Liver (tissue), 10 donors: ENCODE measurements at places on chromosomes 6 and 20. TPM values are rescaled to one million over a fixed set of nuclear protein-coding genes. Genes with fewer than 3 reads are reported as not detected.

- H3K4me1 ChIP-seq: no peaks in the 10 kb centered on the region
Observed at GRCh38 chr6:155847711-155848110, 392.1 kb upstream of the NOX3 start.

- no peak overlapping the region for H3K4me3 ChIP-seq
- no peak overlapping the region for H3K27ac ChIP-seq
- no peak for DNase-seq
- no peaks in the 10 kb centered on the region for H3K36me3 ChIP-seq
- H3K27me3 ChIP-seq: no peaks in the 10 kb centered on the region
- no peaks in the 10 kb centered on the region for H3K4me1 ChIP-seq
Observed at GRCh38 chr6:22151892-22152291, 144.9 kb downstream of the PRL start.

EPB41L1 gene
- polyA plus RNA-seq: 11.9 TPM

DNA sequence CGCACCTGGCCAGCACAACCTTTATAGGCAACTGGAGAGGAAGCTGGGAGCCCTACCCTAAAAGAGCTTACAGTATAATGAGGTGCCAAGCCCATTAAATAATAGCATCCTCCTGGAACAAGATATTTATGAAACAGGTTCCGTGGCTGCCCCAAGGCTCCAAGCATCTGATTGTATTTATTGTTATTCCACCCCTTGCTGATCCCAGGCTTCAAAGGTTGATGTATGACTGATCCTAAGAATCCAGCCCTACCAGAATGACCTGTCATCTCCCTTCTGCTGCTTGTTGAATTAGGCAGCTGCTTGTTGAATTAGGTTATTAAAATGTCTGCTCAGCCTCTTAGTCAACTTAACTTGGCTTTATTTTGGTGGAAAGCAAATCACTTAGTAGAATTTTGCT is 35.2 kb upstream of the SASH1 start:
- H3K27ac ChIP-seq: no peak overlapping the region
- no peaks in the 10 kb centered on the region for H3K27me3 ChIP-seq
- H3K4me1 ChIP-seq: no peaks in the 10 kb centered on the region
- no peaks in the 10 kb centered on the region for H3K36me3 ChIP-seq
- DNase-seq: no peak

- no peak overlapping the region for H3K27ac ChIP-seq
- no peak overlapping the region for H3K4me3 ChIP-seq
- H3K36me3 ChIP-seq: no peaks in the 10 kb centered on the region
- H3K27me3 ChIP-seq: no peaks in the 10 kb centered on the region
- DNase-seq: no peak
Observed at GRCh38 chr6:122997541-122998150, 1.6 kb downstream of the CLVS2 start.

SYCP2 gene
- polyA plus RNA-seq: 0.35 TPM

- no peak overlapping the region for H3K4me3 ChIP-seq
- no peak for DNase-seq
Observed at GRCh38 chr6:137261361-137261760, 42.2 kb upstream of the IFNGR1 start.

GRCh38 chr6:14505401-14505800 is 387.8 kb downstream of the CD83 start:
- no peaks in the 10 kb centered on the region for H3K36me3 ChIP-seq
- no peak overlapping the region for H3K27ac ChIP-seq
- no peaks in the 10 kb centered on the region for H3K4me1 ChIP-seq
- H3K4me3 ChIP-seq: no peak overlapping the region
- DNase-seq: no peak

BPI gene
- polyA plus RNA-seq: not detected

DNA sequence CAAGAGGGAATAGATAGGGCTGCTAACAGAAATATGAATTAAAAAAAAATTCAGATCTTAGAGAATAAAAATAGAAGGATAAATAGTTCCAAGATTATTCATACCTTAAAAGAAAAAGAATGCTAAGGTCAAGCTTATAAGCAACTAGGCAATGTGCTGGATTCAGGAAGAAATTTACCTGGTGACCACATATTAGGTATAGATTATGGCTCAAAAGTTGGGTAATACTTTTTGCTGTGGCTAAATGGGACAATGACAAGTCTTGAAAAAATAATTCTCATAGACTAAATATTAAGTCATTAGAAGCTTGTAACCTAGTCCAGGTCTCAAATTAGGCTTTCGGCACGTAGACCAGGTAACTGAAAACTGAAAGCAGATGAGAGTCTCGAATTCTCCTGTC is 17.2 kb downstream of the MAP3K5 start:
- H3K27me3 ChIP-seq: no peaks in the 10 kb centered on the region
- H3K4me1 ChIP-seq: peaks cover 5% of the 10 kb centered on the region
- no peaks in the 10 kb centered on the region for H3K36me3 ChIP-seq
- no peak for DNase-seq
- no peak overlapping the region for H3K4me3 ChIP-seq

- no peaks in the 10 kb centered on the region for H3K27me3 ChIP-seq
- no peaks in the 10 kb centered on the region for H3K36me3 ChIP-seq
- peaks cover 37% of the 10 kb centered on the region for H3K4me1 ChIP-seq
- H3K27ac ChIP-seq: peak within 1 kb of the TSS; percentile 59
- peak within 1 kb of the TSS; percentile 92 for H3K4me3 ChIP-seq
Observed at GRCh38 chr6:107489636-107490565, at the start of gene SOBP. Gene SOBP (plus strand): TSS chr6:107490117. CDS start chr6:107490617, 500 bp downstream.

OGFRL1 gene
- polyA plus RNA-seq: 0.71 TPM

DNA sequence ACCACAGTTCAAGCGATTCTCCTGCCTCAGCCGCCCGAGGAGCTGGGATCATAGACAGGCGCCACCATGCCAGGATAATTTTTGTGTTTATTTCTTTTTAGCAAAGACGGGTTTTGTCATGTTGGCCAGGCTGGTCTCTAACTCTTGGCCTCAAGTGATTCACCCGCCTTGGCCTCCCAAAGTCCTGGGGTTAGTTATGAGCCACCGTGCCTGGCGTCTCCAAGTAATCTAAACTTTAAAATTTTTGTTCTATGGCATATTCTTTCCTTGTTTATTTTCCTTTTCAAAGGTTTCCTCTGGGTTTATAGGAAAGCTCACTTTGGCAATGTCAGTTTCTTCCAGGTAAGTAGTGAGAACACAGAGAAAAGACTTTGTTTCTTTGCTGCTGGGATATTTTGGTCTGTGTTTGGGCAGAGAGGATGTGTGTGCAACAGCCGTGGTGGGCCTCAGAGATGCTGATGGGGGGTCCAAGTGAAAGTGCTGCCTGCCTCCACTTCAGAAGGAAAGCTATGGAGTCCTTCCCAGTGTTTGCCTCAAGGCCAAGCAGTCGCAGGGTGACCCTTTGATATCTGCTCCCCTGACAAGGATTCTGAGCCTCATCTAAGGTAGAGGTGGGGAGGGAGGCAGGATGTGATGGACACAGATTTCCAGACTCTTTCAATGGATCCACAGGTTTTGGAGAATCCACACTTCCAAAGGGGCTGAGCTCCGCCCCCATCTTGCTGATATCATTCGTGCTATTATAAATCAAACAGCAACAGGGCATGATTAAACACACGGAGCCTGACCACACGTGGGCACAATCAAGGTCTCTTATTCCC is 2.3 kb downstream of the LRP11 start:
- no peak for DNase-seq
- H3K4me3 ChIP-seq: no peak overlapping the region
- peaks cover 34% of the 10 kb centered on the region for H3K4me1 ChIP-seq
- H3K36me3 ChIP-seq: no peaks in the 10 kb centered on the region

SIRPA gene
- polyA plus RNA-seq: 16.7 TPM

OOEP gene
- 0.06 TPM for polyA plus RNA-seq

JPH2 gene
- 0.17 TPM for polyA plus RNA-seq

VPS16 gene
- polyA plus RNA-seq: 15.6 TPM

LY6G6D gene
- polyA plus RNA-seq: not detected

DNA sequence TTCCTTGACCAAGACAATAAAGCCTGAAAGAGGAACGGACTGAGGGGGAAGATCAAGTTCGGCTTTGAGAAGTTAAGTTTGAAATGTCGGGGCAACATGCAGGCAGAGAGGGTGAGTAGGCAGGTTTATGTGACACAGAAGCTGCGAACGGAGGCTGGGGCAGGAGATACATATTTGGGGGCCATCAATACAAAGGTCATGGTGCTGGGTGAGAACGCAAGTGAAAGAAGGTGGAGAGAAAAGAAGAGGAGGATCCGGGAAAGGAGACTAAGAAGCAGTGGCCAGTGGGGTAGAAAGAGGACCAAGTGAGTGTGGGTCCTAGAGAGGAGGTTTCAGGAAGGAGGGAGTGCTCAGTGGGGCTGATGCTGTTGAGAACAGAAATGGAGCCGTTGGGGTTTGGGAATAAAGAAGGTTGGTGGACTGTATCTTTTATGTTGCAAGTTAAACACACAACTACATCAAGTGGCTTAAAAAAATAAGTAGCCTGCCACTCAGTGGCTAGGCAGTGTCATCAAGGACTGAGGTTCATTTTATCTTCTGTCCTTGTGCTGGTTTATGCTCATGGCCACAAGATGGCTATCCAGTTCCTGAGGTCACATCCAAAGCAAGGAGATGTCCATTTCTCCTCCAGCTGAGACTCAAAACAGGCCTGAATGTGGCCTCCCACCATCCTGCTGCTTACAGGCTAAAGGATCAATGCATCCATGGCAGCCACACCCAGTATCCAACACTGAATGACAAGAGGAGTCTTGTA is 1.7 kb upstream of the BLCAP start:
- peaks cover 20% of the 10 kb centered on the region for H3K4me1 ChIP-seq
- no peak for DNase-seq

- H3K4me3 ChIP-seq: peak within 1 kb of the TSS; percentile 90
- H3K36me3 ChIP-seq: no peaks in the 10 kb centered on the region
- peaks cover 6% of the 10 kb centered on the region for H3K4me1 ChIP-seq
- no peaks in the 10 kb centered on the region for H3K27me3 ChIP-seq
Observed at GRCh38 chr20:3172933-3173609, at the start of gene LZTS3. Gene LZTS3 (minus strand): TSS chr20:3173549. CDS start chr20:3167163, 6,386 bp downstream.

DNA sequence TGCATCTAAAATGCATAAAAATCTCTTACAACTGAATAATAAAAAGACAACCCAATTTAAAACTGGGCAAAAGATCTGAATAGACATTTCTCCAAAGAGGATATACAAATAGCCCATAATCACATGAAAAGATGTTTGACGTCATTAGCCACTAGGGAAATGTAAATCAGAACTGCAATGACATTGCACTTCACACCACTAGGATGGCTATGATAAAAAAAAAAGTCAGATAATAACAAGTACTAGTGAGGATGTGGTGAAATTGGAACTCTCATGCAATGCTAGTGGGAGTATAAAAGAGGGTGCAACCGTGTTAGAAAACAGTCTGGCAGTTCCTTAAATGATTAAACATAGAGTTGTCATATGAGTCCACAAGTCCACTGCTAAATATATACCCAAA is 24.3 kb upstream of the TBX18 start:
- DNase-seq: no peak
- H3K27me3 ChIP-seq: no peaks in the 10 kb centered on the region
- H3K36me3 ChIP-seq: no peaks in the 10 kb centered on the region
- no peaks in the 10 kb centered on the region for H3K4me1 ChIP-seq

- DNase-seq: no peak
- H3K4me3 ChIP-seq: no peak overlapping the region
- H3K36me3 ChIP-seq: no peaks in the 10 kb centered on the region
- no peaks in the 10 kb centered on the region for H3K27me3 ChIP-seq
- H3K4me1 ChIP-seq: no peaks in the 10 kb centered on the region
Observed at GRCh38 chr6:884570-884969, 191.6 kb upstream of the EXOC2 start.

ALDH5A1 gene
- polyA plus RNA-seq: 18.2 TPM

DNA sequence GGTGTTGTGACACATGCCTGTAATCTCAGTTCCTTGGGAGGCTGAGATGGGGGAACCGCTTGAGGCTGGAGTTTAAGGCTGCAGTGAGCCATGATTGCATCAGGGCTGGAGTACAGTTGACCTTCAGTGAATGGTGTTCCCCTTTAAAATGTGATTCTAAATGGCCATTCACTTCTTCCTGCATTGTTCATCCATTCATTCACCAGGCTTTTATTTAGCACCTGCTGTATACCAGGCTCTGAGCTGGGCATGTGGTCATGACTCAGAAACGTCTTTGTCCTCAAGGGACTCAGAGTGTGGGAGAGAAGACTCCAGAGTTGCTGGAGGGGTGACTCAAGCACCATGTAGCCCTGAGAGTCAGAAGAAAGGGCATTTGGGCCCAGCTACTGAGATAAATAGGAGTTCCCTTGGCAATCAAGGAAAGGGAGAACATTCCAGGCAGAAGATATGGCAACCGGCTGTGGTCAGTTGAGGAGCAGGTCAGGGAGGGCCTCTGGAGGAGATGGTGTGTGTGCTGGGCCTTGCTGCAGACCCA is 101.1 kb downstream of the DLGAP4 start:
- DNase-seq: no peak
- no peaks in the 10 kb centered on the region for H3K27me3 ChIP-seq

DNA sequence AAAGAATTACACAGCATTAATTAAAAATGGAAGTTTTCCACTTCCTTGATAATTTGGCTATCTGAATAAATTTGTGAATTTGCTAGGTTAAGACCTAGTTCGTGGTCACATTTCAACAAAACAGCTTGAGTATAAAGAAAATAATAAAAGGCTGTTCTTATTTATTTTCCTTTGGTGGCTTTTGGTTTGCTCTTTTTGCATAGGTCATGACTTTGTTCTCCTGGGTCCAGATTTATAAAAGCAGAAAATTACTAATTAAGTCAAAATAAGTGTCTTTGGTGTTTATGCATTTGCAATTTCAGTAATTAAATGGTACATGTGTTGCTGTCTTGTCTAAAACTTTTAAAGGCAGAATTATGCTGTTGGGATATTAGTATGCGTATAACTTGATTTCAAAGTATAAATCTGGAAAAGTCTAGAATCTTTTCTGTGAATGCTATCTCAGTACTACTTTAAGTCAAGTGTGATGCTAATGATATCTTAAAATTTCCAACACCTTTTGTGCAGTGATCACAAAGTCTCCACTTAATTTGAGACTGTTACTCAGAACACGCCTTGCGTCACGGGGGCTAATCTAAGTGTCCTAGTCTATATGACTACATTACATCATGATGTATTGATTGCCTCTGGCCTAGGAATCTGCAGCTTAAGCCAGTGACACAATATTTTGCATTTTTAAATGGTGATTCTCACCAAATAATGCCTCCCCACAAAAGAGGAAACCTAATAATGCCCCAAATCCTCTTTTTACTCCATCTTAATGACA is 41.0 kb downstream of the GNAS start:
- H3K27me3 ChIP-seq: no peaks in the 10 kb centered on the region
- no peak overlapping the region for H3K27ac ChIP-seq
- H3K36me3 ChIP-seq: peaks cover 5% of the 10 kb centered on the region
- H3K4me3 ChIP-seq: no peak overlapping the region

DNA sequence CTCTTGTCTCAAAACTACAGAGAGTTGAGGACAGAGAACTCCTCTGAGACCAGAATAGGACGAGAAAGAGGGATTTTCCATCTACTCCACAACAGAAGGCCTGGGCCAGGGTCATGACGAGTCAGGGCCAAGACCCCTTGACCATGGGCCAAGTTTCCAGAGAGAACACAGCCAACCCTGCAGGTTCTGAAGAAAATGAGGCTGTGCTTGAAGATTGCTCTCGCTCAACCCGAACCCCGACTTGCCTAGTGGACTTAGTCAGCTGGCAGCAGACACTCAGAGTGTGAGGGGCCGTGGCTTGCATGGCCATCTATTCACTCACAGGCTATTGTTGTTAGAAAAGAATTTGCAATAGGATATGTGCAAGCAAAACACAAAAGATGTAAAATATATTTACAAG is 54.5 kb downstream of the TMEM242 start:
- DNase-seq: no peak
- no peaks in the 10 kb centered on the region for H3K4me1 ChIP-seq
- H3K4me3 ChIP-seq: no peak overlapping the region
- no peaks in the 10 kb centered on the region for H3K36me3 ChIP-seq
- H3K27ac ChIP-seq: peak overlapping the region; percentile 57

GRCh38 chr6:93418033-93418407 is 1.3 kb downstream of the EPHA7 start:
- peaks cover 36% of the 10 kb centered on the region for H3K4me1 ChIP-seq
- H3K4me3 ChIP-seq: peak overlapping the region; percentile 41
- H3K36me3 ChIP-seq: no peaks in the 10 kb centered on the region
- DNase-seq: no peak
- peaks cover 19% of the 10 kb centered on the region for H3K27me3 ChIP-seq
- no peak overlapping the region for H3K27ac ChIP-seq
